ENCODE measurements at places on chromosomes 11 and 22.
A peak's percentile ranks its signal among the peaks of the same experiment; 100 is the strongest.

GRCh38 chr22:24112188-24112587, 69.1 kb upstream of the SUSD2 start:
- no peak for DNase-seq

GRCh38 chr11:110757066-110757465, 44.8 kb upstream of the ARHGAP20 start:
- DNase-seq: no peak

- DNase-seq: peak; percentile 81
Measured at GRCh38 chr11:102451681-102452460, 694 bp downstream of the TMEM123 start.

GRCh38 chr11:21825127-21825526, 367.8 kb upstream of the ANO5 start:
- DNase-seq: no peak

DNA sequence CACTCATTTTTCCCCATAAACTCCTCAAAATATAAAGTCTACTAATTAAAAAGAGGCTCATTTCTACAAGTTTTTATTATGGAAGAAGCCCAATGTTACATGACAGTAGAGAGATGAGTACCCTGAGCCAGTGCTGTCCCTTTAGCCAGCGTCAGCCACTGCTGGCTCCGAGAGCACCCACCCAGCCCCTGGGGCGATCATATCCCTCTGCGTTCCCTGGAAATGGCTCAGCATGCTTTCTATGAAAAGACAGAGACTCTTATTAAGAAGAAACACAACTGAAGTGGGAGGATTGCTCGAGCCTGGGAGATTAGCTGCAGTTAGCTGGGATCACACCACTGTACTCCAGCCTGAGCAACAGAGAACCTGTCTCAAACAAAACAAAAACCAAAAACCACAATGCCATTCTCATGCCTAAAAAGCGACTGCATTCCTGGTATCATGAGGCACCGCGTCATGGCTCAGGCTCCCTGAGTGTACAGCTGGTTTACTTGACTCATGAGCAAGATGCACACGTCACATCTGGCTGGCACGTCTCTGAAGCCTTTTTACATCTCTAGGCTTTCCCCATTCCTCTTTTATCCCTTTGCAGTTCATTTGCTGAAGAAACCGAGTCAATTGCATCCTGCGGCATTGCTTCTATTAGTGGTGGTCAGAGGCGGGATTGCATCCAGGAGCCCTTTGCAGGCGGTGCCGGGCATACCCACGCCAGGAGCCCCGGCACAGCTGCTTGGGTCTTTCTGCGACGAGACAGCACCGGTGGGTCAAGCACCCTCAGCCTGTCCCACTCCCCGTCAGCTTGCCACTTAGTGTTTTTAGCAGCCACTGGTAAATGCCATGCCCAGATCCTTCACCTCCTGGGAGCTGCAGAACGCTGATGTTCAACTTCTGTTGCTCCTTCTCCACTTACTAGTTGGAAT, 119.9 kb downstream of the CTTN start:
- no peak for DNase-seq

DNA sequence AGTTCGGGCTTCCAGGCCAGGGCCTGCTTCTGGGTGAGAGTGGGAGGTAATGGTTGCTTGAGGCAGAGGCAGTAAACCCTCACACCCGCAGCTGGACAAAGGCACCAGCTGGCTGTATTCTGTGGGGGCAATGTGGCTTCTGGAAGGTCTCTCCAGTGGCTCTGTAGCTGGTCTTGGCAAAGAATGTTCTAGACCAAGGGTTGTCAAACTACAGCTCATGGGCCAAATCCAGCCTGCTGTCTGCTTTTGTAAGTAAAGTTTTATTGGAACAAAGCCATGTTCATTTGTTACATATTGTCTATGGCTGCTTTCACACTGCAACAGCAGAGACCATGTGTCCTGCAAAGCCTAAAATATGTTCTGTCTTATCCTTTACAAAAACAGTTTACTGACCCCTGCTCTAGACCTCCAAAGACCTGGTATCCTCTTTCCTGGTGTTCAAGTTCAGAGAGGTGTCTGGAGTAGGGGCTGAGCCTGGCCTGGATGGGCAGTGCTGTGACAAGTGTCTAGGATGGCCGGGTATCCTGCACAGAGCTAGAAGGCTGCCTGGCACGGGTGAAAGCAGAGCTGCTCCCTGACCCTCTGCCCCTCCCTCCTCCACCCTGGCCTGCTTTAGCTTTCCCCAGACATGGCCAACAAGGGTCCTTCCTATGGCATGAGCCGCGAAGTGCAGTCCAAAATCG, 3.4 kb downstream of the TAGLN start:
- no peak for DNase-seq

GRCh38 chr11:12089473-12089872, 20.9 kb upstream of the MICAL2 start:
- DNase-seq: no peak

- DNase-seq: peak; percentile 77
Measured at GRCh38 chr22:36160499-36160942, at the start of gene APOL3. APOL3 (minus strand) TSS chr22:36160755; CDS start chr22:36149055, 11,700 bp downstream.

DNA sequence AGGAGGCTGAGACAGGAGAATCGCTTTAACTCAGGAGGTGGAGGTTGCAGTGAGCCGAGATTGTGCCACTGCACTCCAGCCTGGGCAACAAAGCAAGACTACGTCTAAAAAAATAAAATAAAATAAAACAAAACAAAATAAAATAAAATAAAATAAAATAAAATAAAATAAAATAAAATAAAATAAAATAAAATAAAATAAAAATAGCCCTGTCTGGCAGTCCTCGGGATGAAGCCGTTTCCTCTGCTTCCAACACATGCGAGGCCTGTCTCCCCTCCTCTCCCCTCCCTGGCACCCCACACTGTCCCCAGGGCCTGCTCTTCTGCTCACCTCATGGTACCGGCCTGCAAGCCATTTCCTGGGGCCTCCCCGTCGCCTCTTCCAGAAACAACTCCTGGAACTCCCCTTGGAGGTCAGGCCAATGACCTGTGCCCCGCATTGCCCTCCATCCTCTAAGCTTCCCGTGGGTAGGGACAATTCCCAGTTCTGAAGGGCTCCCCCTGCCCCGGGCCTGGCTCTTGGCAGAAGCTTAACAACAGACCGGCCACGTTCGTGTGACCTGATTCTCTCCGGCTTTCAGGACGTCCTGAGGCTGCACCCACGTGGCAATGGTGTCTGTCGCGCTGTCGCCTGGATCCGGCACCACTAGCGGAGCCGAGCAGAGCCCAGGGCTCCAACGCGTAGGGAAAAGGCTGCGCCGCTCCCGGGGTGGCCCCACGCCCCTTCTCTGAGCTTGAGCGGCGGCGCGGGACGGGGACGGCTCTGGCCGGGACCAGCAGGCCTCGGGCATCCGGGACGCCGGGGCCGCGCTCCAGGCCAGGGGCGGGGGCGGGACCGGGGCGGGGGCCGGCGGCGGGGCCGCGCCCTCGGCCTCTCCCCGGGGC, 456 bp upstream of the PARVB start:
- DNase-seq: peak; percentile 55
